ENCODE measurements at places on chromosomes 4 and X.

- DNase-seq, result no peak
Observed at GRCh38 chr4:19033816-19034733, 1012.5 kb upstream of the LCORL start.

GRCh38 chrX:70554523-70554922 lies 109.9 kb downstream of the DLG3 start:
- DNase-seq, result no peak

DNA sequence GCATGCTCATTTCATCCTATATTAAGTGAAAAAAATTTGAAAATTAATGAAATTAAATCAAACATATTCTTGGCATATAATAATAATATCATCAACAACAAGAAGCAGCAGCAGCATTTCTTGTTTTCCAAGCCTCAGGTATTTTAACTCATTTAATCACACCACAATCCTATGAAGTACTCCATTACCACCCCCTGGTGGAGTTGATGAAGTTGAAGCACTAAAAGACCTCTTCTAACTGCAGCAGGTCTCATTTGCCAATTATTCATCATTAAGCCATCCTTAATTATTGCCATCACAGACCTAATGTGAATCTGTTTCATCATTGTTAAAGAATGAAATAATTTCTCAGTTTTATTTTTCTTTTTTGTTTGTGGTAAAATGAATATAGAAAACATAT lies 801.4 kb upstream of the GRID2 start:
- DNase-seq, result no peak

- no peak for DNase-seq
Observed at GRCh38 chr4:180281724-180282123, 1961.5 kb upstream of the TENM3 start.

DNA sequence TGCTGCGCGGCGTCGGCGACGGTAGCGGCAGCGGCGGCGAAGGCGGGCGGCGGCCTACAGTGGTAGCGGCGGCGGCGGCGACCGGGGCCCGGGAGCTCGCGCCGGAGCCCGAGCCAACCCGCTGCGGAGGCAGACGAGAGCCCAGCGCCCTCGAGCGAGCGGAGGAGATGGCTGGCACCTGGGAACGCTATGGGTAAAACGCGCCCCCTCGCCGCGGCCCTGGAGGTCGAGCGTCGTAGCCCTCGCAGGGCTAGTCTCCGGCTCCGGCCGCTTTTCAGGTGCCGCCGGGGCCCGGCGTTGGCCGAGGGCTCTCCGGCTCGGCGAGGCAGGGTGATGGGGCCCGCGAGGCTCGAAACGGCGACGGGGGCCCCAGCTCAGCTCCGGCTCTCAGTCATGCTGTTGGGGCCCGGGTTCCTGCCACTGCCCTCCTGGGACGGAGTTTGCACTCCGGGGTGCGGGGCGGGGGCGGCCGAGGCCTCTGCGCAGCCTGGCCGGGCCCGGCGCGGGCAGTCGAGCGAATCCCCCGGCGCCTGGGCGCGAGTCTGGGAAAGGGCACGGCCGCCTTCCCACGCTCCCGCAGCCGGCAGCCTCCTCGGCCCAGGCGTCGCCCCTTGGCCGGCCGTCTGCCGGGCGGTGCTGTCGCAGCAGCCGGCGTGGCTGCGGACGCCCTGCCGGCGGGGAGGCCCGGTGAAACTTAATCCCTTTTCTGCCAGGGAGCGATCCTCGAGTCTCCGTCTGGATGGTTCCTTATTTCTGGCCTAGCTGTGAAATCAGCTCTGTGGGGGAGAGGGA lies 768 bp downstream of the MID2 start:
- peak; percentile 42 for DNase-seq

- no peak for DNase-seq
Observed at GRCh38 chr4:186885289-186885688, 161.6 kb upstream of the FAT1 start.

GRCh38 chr4:106679063-106679462 lies 310.5 kb upstream of the GIMD1 start:
- DNase-seq, result no peak

DNA sequence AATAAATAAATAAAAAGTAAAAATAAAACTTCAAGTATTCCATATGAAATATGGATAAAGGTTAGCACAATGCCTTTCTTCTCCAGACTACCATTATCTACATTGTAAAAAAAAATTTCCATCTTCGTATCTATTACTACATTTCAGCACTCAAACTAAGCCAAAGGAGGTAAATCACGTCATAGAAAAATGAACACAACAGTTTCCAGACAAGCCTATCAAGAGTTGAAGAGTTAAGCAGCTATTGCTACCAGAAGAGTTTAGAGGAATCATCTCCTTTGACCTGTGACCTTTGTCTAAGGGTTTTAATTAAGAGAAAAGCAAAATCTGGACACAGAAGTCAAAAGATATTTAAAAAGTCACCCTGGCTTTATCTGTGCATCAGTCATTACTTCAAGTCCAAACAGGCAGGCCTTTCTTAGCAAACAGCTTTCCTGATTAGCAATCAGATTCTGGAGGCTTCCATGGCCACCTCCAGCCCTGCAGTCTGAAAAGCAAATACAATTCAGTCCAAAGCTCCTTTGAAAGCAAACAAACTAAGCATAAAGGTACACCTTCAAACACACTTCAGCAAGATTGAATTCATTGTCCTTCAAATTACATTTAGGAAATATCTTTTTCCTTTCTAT lies 82.2 kb downstream of the APBB2 start:
- peak; percentile 54 for DNase-seq

DNA sequence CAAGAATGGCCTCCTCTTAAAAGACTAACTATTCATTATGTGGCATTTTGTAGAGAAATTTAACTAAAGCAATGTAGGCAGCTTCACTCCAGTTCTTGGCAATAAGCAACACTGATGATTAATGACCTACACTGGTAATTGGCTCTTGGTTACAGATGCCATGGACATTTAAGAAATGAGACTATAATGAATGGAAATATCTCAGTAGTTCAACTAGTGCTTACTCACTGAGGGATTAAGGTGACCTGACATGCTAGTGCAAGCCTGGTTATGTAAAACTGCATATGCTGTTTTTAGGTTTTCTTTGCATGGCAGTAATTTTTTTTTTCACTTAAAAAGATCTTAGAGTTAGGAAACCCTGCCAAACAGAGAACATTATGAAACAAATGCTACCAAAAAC lies 152.7 kb upstream of the AADAT start:
- no peak for DNase-seq

GRCh38 chr4:113146876-113147358 lies 97.5 kb downstream of the ANK2 start:
- DNase-seq, result no peak

- DNase-seq, result no peak
Observed at GRCh38 chr4:139266583-139267257, 13.3 kb downstream of the MGARP start.

DNA sequence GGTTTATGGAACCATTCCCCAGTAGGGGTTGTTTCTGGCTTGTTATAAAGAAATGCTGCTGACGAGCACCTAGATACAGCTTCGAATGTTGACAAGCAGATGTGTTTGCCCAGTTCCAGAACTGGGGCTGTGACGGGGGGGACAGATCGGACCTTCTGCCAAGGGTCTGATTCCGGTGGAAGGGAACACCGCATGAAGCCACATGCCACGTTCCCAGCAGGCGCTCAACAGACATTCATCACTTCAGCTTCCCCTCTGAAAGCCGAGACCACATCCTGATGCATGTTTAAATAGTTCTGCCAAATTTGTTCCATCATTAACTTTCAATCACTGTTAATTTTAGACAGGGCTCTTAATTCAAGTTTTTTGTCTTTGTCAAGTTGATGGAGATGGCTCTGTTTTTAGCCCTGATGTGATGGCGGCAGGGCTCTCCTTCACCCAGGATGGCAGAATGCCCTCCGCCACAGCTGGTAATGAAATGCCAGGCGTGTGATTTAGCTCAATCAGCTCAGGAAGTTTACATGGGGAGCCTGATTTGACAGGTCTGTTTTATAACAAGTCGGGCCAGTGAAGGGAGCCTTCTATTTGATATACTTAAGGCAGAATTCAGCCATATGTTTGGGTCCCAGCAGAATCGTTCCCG lies 57.4 kb downstream of the PSAPL1 start:
- no peak for DNase-seq

DNA sequence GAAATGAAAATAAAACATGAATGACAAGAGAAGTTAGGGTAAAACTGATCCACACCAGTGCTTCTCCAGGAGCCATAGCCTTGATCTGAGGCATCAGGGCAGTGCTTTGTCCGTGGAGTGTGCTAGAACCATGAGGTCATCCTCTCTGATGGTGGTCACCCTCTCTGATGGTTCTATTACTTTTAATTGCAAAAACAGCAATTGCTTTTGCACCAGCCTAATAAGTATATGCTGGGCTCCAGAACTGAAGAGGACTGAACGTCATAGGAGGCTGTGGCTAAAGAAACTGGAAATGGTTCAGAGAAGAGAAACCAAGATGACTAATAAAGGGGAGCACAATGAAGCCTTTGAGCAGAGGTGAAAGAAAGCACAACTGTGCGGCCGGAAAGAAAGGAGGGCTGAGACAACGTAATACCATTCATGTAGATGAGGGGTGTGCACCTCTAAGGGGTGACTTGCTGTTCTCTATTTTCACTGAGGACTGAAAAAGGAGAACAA lies 17.0 kb upstream of the TMEM154 start:
- no peak for DNase-seq

GRCh38 chrX:123138473-123138872 lies 45.6 kb upstream of the GRIA3 start:
- DNase-seq, result no peak

Measured in NCI-H1092 treated with DMSO at 0.1 percent for 48 hours (cell line).